ENCODE measurements at places on chromosomes 2 and 18.

GRCh38 chr18:26482569-26482968 is 65.8 kb downstream of the KCTD1 start:
- no peak for DNase-seq

DNA sequence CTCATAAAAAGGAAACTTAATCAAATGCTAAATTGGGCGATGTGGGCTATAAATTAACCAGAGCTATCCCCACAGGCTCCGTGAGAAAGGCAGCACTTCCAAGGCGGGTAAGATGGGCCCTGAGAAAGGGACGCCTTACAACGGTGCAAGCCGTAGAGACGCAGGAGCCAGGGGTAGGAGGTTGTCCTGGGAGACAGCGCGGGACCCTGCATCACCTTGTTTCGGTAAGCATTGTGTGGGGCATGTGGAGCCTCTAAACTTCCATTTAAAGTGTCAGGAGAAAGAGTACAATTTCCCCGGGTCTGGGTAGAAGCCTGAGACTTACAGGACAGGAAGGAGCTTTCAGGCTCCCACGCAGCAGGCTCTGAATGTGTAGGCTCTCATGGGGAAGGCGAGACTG is 1.2 kb upstream of the PER2 start:
- DNase-seq = no peak

- peak; percentile 90 for DNase-seq
These were observed 33.9 kb downstream of the STAT1 start for GRCh38 chr2:190979906-190980629.

- DNase-seq = no peak
These were observed 22.8 kb upstream of the ME2 start for GRCh38 chr18:50855976-50856757.

DNA sequence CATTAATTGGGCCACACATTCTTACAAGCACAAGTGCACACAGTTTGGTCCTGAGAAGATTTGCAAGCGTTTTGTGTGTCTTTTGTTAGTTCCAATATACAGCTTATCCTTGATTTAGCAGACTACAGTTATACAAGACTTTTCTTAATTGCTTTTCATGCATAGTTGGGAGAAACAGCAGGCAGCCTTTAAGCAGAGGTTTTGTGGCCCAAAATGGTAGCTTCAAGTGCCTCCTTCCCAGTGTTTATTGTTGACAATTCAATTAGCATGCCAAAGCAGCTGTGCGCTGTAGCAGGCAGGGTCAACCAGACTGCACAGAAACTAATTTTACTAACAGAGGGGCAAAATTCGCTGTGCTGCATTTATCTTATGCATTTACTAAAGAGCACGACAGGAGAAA is 47.5 kb downstream of the FRZB start:
- DNase-seq = peak; percentile 35

- no peak for DNase-seq
These were observed 3.5 kb downstream of the RBM43 start for GRCh38 chr2:151258121-151258520.
